ENCODE measurements at places on chromosomes 3 and 15.

GRCh38 chr15:40070166-40070557, 31.2 kb upstream of the SRP14 start:
- DNase-seq, result no peak

DNA sequence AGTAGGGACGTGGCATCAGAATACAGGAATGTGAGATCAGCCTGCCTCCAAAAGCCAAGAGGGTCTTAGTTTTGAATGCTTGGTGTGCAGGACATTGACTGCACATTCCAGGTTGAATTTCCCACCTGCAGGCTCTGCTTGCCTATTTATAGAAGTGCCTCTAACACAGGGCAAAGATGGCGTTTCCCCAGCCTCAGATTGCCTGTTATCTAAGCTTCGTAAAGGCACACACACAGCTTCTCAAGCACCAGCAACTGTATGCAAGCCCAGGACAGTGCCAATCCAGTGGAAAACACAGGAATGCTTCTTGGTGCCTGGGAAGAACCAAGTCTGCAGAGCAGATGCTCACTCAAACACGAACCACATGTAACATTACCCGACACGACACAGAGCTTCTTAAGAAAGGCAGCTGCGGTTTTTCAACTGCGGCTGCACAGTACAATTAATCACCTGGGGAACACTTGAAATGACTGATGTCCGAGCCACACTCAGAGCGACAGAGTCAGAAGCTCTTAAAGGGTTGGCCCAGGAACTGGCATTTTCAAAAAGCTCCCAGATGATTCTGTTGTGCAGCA, 90.0 kb upstream of the ANKRD34C start:
- no peak for DNase-seq

DNA sequence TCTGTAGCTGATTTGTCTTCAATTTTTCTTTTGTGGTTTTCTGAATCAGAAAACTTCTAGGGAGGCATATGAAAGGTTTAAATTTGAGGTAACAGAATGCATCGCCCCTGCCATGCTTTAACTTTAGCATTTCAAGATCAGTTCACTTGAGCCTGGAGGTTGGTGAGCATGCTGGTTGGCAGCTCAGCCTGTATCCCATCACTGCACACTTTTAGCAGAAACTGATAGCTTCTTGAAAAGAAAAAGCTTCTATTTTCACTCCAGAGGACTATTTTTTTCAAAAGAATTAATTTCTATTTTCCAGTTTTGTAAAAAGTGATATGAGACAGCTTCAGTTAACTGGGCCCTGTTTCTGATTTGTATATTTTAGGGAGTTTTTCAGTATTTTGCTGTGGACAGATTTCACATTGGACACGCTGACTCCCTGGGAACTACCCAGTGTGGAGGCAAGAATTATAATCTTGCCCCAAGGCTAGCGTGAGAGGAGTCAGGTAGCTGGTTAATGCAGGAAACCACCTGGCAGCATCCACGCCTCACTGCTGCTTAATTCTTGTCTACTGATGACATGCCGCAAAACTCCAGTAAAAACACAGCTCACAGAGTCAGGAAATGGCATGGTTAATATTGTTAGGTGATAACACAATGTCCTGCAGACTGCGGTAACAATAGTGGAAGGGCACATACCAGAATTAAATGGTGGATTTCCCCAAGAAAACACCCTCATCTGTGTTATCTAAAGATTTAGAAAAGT, 71.4 kb downstream of the DUT start:
- DNase-seq, result no peak

GRCh38 chr15:65338823-65339222, 34.3 kb downstream of the RNU5B-1 start:
- DNase-seq, result no peak

GRCh38 chr3:178479860-178480259, 56.4 kb upstream of the KCNMB2 start:
- no peak for DNase-seq

GRCh38 chr3:77191640-77192039, 151.7 kb downstream of the ROBO2 start:
- DNase-seq, result no peak

GRCh38 chr15:81023483-81024264, 23.0 kb downstream of the TLNRD1 start:
- no peak for DNase-seq

DNA sequence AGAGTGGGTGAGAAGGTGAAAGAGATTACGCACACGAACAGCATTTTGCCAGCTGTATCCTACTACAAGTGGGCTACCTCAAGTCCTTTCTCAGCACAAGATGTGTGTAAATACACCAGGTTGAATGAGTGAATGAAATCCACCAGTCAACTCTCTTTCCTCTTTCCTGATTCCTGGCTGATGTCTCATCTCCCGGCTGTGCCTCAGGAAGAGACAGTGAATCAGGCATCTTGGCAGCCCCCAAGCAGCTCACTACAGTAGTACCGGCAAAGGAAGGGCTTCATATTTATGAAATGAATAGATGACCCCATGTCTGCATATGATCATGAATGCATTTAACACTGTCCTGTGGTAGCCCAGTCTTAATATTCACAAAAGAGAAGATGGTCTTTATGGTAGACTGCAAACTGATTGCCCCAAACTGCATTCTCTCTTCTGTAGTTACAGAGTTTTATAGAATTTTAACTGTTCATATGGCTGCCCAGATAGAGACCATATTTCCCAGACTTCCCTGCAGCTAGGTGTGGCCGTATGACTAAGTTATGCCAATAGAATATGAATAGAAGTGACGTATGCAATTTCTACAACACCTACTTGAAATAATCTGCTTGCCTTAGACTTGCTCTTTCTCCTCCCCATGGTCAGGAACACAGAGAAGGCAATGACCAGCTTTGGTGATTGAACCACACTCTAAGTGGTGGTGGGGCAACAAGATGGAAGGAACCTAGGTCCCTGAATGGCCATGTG, 22.7 kb downstream of the MGLL start:
- no peak for DNase-seq

- DNase-seq, result no peak
These were observed 4.8 kb downstream of the PAQR5 start for GRCh38 chr15:69303337-69304181.

- DNase-seq, result no peak
These were observed 227.7 kb upstream of the ST8SIA2 start for GRCh38 chr15:92166029-92166428.

DNA sequence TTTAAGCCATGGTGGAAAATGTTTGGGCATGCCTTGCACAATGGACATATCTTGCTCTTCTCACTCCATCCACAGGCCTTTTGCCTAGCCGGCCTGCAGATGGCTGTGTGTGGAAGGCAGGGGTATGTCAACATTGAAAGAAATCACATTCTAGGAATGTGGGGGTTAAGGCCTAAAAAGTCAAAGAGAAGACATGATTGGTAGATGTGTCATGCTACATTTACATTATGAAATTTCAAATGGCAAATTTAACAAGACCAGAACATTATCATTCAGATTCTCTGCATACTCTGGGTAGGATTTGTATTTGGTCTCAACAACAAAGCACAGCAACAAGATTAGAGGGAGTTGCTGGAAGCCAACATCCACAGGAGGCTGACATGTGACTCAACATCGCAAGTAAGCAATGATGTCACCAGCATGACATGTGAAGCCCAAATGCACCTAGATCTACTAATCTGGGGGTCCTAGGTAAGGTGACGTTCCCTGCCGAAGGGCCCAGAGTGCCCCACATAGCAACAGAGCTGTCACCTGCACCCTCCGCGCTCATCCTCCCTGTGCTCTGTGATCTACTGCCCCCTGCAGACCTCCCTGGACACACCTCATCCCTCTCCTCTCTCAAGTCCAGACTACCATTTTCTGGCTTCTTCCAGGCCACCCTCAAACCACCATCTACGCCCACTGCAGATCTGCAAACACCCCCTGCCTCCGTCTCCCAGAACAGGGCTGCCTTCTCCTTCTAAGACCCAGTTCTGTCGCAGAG, 39.4 kb downstream of the CLDN18 start:
- no peak for DNase-seq

GRCh38 chr3:16884084-16884747, 539 bp upstream of the PLCL2 start:
- peak; percentile 71 for DNase-seq

DNA sequence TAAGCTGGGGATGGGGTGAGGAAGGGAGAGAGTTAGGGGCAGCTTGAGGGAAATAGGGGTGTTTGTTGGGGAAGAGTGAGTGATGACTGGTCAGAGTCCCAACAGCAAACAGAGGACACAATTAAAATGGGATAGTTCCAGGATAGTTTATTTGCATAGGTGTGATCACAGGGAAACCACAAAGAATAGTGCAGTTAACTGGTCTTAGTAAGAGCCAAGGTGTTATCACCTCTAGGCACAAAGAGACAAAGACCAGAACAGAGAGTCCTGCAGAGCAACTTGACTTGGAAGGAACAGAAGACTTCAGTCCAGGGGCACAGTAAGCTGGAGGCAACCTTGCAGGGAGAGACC, 42.1 kb upstream of the DLG1 start:
- no peak for DNase-seq

- no peak for DNase-seq
These were observed 60.9 kb upstream of the CDV3 start for GRCh38 chr3:133512416-133513089.

DNA sequence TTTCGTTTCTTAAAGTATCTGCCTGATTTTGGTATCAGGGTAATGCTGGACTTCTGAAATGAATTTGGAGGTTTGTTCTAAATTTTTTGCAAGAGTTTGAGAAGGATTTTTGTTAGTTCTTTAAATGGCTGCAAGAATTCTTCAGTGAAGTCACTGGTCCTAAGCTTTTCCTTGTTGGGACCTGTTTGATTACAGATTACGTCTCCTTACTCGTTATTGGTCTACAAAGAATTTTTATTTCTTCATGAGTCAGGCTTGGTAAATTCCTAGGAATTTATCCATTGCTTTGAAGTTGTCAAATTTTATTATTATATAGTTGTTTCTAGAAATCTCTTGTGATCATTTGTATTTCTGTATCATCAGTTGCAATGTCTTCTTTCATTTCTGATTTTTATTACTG, 196.0 kb downstream of the DPH6 start:
- DNase-seq, result no peak

DNA sequence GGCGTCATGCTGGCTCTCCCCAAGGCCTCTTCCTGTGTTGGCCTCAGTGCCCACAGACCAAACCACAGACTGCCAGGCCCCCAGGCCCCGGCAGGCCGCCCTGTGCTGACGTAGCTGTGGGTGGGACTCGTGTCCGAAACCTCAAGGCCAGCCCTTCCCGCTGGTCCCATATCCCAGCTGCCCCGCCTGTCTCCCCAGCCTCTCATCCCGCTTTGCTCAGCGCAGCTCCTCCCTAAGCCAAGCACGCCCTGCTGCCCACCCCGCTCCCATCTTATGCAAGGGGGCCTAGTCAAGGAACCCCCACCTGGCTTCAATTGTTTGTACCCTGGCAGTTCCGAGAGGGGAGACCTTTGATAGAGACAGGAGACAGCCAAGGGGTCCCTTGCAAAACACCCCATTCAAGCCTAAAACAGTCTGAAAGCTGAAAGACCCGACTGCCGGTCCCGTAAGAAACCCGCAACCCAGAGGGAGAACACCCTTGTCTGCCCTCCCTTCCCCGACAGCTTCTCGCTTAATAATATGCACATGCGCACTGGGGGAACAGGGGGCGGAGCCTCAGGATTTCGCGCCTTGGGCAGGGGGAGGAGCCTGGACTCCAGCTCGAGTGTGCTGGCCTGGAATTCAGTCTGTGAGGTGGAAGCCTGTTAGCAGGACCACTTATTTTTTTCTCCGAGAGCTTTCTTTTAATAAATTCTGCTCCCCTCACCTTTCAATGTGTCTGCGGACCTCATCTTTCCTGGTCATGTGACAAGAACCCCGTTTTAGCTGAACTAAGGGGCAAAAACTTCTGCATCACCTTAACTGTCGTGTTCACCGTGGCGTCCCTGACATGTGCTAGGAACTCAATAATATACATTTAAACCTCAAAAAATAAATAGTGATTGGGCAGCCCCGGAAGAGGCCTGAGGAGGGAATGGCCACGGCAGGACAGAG, 17.2 kb downstream of the TNFAIP8L3 start:
- peak; percentile 49 for DNase-seq

DNA sequence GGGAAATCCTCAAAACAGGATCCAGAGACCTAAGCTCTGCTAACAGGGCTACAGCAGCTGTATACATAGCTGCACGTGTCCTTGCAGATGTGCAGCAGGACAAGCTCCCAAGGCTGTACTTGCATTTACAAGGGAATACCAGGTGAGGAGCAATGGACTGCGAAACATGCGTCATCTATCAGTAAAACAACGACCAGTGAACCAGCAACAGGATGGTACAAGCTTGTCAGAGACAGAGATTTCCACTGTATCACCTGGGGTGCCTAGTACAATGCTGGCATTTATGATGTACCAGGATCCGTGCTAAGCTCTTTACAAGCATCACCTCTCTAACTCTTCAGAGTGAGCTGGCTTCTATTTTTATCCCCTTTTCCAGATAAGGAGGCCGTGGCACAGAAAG, 227.3 kb downstream of the FOXP1 start:
- no peak for DNase-seq

DNA sequence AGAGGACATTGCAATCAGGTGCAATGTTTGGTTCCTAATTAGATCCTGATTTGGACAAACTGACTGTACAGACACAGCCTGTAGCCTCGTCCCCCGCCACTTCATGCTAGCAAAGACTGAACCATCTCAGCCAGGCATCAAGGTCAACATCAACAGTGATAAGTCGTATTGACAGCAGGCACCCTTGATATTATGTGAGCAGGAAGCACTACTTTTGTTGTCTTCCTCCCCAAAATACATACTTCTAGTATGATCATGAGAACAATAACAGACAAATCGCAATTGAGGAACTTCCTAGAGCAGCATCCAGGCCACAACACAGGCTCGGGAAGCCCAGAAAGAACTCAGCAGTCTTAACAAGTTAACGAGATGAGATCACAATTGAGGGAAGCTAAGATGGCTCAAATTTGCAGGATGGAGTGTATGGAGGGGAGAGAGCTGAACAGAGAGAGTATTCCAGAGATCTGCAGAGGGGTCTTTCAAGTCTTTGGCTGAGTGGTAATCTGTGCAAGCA, 20.4 kb downstream of the TGM5 start:
- no peak for DNase-seq

- DNase-seq, result no peak
These were observed 225.5 kb downstream of the ARPP21 start for GRCh38 chr3:35864871-35865270.

DNA sequence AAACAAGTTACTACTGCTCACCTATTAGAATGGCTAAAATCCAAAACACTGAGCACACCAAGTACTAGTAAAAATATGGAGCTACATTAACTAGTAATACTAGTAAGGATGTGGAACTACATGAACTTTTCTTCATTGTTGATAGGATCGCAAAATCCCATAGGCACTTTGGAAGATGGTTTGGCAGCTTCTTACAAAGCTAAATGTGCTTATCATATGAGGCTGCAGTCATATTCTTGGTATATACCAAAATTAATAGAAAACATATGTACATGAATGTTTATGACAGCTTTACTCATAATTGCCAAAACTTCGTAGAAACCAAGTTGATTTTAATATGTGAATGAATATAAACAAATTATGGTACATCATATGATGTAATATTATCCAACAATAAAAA, 366.8 kb upstream of the KCNMB2 start:
- no peak for DNase-seq

- no peak for DNase-seq
These were observed 97.5 kb downstream of the CHDH start for GRCh38 chr3:53748512-53749271.

All from neuronal stem cell (in vitro differentiated cells).